ENCODE measurements at places on chromosomes 1 and 21.

- DNase-seq, result no peak
Measured at GRCh38 chr1:99644279-99645004, 1.5 kb upstream of the PALMD start.

DNA sequence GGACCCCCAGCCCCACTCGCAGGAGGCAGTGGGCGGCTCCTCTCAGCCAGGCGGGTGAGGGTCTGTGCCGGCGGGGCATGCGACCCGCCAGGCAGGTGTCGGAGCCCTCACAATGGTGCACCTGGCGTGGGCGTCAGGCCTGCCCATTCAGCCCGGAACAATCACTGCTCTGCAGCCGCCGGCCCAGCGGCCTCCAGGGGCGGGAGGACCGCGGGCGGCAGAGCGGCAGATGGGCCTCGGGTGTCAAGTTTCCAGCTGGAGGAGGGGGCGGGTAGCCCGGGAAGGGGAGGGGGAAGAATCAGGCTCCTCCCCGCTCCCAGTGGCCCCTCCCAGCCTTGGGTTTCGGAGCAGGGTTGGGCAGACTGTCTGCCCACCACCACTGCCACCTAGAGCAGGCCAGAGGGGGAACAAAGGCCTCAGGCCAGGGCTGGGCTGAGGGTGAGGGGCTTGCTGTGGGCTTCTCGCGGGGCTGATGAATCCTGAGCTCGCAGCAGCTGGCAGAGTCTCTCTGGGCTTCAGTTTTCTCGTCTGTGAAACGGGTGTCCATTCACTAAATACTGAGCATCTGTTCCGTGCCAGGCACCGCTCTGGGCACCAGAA, 39.5 kb upstream of the CASZ1 start:
- DNase-seq, result no peak

DNA sequence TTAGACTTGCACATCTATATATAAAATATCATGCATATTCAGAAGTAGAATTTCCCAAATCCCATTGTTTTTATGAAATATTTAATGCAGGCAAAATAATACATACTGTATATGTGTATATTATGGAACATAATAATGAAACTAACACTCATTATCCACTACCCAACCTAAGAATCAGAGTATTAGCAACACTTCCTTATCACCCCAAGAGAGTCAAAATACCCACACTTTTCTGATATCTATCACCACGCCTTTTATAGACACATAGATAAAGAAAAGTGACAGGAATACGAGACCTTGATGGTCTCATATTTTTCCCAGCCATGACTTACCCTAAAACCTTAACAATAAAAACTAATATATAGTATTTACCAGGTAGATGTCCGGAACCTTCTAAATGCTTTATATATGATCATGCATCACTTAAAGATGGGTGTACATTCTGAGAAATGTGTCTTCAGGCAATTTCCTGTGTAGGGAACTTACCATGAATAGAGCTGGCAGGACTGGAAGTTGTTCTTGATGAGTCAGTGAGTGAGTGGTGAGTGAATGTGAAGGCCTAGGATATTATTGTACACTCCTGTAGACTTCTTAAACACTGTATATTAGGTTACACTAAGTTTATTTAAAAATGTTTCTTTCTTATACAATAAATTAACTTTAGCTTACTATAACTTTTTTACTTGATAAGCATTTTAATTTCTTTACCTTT, 45.5 kb downstream of the TNFSF4 start:
- DNase-seq, result no peak

- no peak for DNase-seq
Measured at GRCh38 chr1:63642901-63643300, 49.7 kb downstream of the PGM1 start.

- no peak for DNase-seq
Measured at GRCh38 chr1:78519446-78519845, 28.7 kb downstream of the PTGFR start.

- DNase-seq, result no peak
Measured at GRCh38 chr1:222924136-222924706, 109.4 kb downstream of the DISP1 start.

DNA sequence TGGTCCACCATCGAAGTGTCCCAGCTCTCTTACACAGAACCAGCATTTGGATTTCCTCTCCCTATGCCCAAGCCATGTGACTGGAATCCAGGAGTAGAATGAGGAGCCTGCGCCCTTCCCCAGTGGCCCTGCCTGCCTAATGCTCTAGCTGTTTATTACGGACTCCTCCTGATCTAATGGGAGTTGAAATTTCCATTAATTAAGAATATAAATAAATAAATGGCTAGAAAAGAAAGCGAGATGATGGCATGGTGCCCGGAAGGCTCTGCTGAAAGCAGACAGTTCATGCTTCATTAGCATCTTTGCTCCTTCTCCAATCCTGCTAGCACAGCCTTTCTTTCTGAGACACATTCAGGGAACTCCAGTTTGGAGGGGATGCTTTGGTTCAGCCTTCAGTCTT, 216.2 kb downstream of the SEC16B start:
- DNase-seq, result no peak

GRCh38 chr1:180542113-180542837, 16.5 kb upstream of the OVAAL start:
- DNase-seq, result no peak

- no peak for DNase-seq
Measured at GRCh38 chr1:1994536-1994935, 9.1 kb downstream of the CFAP74 start.

DNA sequence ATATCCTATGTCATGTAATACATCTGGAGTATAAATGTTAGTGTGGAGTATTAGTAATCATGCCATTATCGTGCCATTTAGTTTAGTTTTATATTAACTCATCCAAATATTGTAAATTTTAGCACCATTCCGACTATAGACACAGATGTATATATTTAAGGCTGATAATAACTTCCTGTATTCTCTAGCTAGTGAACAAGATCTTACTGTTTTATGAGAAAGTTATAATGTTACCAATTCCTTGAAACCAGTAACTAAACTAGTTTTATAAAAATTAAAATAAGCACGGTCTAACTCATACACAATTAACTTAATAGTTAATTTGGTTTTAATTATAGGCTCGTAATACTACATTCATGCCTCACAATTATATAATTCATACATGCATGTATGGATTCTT, 808.6 kb downstream of the USP25 start:
- DNase-seq, result no peak
